ENCODE measurements at places on chromosomes 3 and 15.
A peak's percentile ranks its signal among the peaks of the same experiment; 100 is the strongest.

DNA sequence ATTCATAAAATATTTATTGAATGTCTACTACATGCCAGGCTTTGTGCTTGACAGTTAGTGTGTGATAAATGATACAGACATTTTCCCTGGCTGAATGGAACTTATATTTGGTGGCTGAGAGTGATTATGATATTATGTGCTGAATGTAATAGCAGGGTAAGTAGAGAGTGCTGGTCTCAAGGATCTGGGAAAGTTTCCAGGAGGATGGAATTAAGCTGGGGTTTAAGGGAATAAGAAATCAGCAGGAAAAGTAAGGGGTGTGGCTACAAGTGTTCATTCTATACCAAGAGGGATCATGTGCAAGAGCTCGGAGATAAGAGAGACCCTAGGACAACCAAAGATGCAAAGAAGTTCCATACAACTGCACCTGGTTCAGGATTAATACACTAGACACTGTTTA lies 500.1 kb upstream of the CFAP20DC start:
- DNase-seq, result no peak

- no peak for DNase-seq
Observed at GRCh38 chr15:62058327-62059028, 1.8 kb downstream of the VPS13C start.

- DNase-seq, result no peak
Observed at GRCh38 chr3:186570941-186571643, 572 bp downstream of the DNAJB11 start.

DNA sequence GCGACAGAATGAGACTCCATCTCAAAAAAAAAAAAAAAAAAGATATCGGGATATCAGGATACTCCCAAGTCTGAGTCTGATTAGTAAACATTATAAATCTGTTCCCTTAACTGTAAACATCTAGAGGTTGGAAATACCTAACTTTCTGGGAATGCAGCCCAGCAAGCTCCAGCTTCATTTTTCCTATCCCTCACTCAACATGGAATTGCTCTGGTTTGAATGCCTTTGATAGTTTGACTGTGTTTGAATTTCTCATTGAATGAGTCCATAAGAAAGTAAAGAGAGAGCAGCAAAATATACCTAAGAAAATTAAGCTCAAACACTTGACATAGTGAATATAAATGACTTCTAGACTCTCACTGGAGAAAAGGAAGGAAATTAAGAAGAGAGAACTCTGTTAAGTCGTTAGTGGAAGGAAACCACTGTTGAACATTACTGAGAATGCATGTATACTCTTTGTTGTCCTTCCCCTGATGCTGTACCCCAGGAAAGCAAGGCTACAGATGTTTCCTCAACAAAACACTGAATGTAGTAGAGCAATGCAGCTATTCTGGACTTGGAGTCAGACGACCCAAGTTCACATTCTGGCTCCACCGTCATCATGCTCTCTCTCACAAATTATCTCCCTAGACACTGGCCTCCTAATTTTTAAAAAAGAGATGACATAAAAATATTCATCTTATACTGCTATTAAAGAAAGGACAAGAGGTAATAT lies 62.4 kb downstream of the CD200 start:
- no peak for DNase-seq

GRCh38 chr15:74782259-74783071 lies 585 bp downstream of the CSK start:
- no peak for DNase-seq

- DNase-seq, result no peak
Observed at GRCh38 chr3:63768386-63768785, 50.7 kb upstream of the C3orf49 start.

DNA sequence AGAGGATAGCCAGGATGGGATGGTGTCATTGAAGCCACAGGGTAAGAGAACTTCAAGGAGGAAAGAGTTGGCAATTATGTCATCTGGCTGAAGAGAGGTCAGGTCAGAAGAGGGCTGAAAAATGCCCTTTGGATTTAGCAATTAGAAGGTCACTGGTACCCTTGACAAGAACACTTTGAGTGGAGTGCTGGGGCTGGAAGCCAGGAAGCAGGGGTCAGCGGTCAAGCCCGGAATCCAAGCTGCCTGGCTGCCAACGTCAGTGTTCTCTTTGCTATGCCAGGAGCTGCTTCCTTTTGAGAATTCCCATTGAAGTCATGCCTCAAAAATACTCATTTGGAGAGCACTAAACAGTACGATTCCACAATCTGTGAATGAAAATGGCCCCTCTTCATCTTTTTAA lies 386.5 kb downstream of the SHQ1 start:
- DNase-seq, result no peak

DNA sequence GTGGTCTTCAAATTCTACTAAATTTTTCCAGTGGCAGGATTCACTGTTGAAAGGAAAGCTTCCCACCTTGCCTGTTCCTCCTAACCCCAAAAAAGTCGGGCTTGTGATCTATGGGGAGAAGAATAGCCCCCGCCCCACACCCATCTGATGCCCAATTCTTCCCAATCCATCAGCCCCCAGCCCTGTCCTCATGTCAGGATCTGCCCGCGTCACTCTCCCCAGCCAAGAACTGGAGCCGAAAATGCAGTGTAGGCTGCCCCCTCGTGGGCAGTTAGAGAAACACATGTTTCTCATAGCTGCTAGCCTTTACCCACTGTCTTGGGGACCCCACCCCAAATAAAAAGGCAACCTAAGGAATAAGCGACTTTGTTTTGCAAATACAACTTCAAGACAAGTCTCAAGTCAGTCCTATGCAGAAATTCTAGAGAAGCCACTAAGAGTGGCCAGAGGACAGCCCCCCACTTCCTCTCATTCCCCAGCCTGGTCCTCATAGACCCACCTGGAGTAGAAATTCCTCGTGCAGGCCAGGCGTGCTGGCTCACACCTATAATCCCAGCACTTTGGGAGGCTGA lies 13.0 kb upstream of the CSK start:
- peak; percentile 28 for DNase-seq

- DNase-seq, result no peak
Observed at GRCh38 chr3:62669161-62669560, 206.1 kb downstream of the CADPS start.

GRCh38 chr15:76714950-76715349 lies 190.2 kb downstream of the SCAPER start:
- DNase-seq, result no peak

DNA sequence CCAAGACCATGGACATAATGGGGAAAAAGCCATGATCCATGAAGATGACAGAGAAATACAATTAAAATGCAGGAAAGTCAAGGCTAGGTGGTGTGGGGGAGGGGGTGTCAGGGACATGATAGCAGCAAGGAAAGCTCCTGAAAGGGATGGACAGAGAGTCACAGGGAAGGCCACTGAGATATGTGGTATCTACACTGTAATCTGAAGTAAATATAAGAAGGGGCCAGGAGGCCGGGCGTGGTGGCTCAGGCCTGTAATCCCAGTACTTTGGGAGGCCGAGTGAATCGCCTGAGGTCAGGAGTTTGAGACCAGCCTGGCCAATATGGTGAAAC lies 62.5 kb downstream of the FOXP1 start:
- no peak for DNase-seq

DNA sequence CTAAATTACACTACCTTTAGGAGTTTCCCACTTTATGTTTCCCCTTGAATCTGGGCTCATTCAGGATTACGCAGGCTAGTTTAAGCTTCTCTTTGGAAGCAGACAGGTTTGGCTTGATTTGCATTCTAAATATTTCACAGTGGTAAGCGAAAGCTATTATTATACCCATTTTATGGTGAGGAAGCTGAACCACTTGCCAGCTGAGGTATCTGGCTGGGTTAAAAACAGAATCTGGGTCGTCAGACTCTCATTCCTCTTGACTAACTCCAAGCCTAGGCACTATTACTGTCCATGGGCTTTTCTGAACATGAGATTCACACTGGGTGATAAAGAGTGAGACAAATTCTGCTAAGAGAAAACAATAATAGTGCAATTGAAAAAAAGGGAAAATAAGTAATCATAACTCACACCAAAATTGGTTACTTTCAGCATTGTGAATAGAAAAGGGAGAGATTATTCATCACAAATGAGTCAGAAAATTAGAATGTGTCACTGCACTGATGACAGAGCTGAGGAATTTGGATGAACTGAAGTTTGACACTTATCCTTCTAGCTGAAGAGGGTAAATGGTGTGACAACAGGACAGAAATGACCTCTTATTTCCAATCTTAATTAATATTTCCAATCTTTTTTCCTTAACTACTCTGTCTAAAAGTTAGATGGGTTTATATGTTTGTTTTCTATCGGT lies 211.3 kb downstream of the TIGIT start:
- no peak for DNase-seq

DNA sequence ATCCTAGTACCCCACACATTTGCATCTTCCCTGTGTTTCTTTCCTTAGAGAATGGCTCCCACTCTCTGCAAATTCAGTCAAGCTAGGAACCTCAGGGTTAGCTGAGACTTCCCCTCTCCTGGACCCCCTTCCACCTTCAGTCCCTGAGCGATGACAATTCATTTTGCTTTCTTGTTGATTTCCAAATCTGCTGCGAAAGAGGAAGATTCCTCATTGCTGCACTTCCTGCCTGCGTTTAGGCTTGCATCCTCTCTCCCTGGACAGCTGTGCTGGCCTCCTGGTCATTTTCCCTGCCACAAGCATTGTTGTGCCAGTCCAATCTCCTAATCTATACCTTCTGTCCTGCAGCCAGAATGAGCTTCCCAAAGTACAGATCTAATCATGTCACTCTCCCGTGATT lies 12.3 kb upstream of the DGKG start:
- no peak for DNase-seq

DNA sequence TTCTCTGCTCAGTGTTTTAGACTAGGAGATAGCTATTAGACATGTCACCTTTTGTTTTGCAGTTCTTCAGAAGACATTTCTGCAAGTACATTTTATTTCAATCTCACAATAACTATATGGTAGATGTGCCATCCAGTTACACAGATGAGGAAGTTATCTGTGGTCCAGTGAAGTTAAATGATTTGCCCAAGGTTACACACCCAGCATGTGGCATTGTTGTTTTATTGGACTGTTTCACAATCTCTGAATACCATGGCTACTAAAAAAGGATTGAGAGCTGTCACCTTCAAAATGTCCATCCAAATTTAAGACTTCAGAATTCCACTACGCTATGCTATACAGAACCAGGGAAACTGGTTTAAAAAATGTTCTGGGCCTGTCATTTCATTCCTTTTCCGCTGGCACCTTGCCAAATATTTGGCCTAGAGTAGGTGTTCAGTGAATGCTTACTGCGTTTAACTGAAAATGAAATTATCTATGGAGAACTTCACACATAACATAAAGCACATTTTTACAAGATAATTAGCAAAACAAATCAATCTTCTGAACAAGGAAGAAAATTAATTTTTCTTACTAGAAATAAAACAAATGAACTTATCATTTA lies 20.2 kb downstream of the TM6SF1 start:
- no peak for DNase-seq

DNA sequence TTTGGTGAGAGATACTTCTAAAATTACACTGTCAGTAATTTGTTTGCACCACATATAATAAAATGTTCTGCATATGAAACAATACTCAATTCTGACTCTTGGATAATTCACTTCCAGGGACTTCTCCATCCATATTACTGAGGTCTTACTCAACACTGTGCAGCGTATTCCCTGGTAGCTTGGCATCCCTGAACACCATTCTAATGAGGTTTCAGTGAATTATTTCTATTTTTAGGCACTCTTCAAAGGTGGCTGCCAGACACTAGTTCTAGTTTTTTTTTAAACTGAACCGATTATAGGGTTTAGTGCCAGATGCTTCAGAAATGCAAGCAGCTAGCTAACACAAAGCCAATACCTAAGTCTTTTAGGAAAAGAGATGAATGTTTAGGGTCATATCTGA lies 283.3 kb downstream of the FEZF2 start:
- DNase-seq, result no peak

- DNase-seq, result no peak
Observed at GRCh38 chr15:78207641-78208340, 26.6 kb downstream of the ACSBG1 start.

DNA sequence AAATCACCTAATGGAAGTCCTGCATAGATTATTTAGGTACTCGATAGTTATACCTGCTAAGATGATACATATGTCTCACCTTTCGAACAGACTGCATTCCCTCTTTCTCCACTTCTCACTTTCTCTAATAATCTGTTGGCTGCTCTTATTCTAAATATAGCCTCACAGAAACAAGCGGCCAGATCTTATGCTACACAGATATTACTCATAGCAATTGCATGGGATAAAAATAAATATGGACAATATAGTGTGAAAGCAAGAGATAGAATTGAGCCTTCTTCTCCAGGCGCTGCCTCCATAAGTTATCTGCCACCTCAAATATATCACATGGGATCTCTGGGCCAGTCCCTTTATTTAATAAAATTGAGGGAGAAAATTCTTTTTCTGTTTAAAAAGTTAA lies 29.5 kb upstream of the TGFBR2 start:
- DNase-seq, result no peak

DNA sequence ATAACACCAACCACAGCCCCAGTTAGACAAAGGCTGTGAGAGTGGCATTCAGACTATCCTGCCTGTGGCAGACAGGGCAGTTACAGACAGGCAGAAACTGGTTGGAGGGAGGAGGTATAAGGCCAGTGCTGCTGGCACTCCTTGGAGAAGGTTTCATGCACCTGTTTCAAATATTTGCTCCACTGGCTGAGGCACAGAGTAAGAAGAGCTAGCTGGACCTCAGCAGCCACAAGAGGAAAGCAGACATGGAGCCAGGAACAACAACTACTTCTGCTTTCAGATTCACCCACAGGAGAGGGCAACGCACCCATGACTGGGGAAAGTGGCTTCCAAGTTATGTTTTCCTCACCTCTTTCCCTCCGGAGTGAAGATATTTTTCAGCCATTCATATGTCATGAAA lies 11.5 kb upstream of the PRKAR2A start:
- DNase-seq, result no peak

DNA sequence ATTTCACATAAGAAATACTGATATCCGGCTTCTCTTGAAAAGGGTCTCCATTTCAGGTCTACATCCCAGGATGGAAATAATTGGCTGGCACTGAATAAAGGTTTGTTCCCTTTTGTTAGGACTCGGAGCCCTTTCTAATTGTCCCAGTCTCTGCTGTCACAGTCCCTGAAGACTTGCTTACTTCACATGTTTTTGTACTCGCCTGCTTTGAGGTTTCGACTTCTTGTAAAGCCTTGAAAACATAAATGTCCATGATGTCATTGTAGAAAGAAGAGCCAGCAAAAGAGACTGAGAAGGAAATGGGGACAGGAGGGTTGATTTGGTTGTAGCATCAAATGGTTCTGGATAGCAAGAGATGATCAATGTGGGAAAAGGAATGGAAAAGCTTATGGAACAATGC lies 963.4 kb upstream of the SEMA6D start:
- DNase-seq, result no peak

- no peak for DNase-seq
Observed at GRCh38 chr15:100612539-100612938, 10.2 kb downstream of the ASB7 start.

DNA sequence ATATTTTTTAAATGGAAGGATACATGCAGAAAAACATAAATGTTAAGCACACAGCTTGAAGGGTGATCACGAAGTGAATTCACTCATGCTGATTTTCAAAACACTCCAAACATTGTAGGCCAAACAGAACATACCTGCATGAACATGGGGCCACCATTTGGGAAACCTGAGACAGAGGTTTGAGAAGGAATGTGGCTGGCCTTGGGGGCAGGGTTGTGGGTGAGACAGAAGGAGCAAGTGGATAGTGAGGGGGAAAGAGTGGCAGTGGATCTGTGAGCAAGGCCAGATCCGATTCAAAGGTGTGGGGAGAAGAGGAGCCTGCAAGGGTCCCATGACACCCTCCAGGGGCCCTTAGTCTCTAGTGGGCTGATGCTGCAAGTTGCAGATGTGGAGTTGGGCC lies 94.9 kb downstream of the HMG20A start:
- DNase-seq, result no peak
